ENCODE measurements at places on chromosomes 6 and 20.

DNA sequence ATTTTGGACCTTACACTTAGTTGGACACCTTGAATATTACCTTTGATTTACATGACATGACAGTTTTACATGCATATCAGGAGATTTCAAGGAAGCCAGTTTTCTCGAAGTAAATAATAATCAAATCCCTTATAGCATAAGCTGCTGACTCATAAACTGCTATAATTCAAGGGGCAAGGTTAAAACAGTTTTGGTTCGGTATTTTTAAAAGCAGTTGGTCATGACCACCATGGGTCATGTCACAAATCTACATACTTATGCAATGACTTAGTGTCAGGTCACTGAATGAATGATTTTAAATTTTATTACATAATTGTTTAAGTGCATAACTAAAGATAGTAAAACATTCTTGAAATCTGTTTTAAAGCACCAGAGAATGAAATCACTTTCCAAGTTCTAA is 158.0 kb downstream of the DST start:
- DNase-seq, result no peak

GRCh38 chr6:106244931-106245330 is 80.6 kb downstream of the ATG5 start:
- no peak for DNase-seq

DNA sequence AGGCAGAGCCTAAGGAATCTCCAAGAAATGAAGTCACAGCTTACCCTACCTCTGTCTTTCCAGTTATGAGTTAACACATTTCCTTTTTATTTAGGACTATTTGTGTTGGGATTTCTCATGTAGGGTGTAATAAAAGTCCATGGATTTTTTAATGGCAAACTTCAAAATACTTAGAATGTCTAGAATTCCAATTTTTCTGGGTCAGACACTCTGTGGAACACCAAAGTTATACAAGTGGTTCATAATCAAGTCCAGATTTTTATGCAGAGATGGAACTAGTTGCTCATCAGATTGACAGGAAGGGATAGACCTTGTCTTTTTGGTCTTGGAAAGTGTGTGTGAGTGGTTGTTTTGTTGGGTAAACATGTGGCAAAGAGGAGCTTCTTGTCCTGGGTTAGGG is 303.5 kb upstream of the RNF24 start:
- no peak for DNase-seq

DNA sequence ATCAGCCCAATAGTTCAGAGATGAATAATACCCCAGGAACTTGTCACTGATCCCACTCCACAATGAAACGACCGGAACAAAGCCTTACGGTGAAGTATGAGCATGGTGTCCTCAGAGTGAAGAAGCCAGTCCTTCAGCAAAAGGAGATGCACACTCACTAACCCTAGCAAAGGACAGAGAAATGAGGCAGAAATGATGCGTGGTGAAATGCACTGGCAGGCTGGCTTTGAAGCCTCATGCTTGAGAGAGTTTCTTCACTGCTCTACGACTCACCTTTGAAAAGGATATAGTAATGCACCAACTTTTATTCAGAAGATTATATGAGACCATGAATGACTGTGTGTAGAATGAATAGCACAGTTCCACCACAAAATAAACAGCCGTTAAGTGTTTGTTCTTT is 74.8 kb downstream of the PHACTR1 start:
- DNase-seq, result no peak

DNA sequence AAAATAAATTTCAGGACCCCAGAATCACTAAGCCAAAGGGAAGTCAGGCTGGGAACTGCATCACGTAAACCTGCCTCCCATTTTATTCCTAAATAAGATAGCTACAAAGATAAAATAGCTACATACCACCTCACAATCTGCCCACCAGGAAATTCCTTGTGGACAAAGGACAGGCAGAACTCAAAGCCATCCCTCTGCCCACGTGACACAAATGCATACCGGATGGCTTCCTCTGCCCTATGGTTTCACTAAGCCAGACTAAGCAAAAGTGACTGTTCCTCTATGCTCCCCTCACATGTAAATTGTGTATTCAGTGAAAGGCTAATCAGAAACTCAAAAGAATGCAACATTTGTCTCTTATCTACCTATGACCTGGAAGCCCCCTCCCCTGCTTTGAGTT is 15.0 kb downstream of the MBOAT1 start:
- no peak for DNase-seq

DNA sequence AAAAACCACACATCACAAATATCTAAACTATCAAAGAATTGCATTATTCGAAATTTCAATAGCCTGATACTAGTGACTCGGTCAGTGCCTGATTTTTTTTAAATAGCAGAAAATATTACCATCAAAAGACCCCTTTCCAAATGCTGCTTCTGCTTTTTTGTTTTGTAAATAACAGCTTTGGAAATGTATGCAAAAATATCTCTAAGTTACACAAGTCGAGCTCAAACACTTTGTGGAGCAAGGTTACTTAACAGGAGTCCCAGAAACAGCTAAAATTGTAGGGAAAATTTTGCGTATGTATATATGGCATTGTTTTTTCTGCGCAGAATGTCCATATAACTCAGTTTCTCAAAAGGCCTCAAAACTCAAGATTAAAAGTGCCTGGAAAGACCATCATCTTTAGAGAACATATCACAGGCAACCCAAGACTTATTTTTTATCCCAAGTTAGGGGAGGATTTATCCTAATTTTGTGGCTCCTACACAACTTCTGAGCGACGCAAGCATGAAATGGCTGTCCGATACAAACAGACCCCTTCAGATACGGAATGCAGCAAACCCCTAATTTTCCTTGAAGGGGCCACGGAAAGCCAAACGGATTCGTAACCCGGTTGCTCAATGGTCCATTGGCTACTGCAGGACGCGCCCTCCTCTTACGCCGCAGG is 1.3 kb downstream of the CEP85L start:
- DNase-seq, result no peak

DNA sequence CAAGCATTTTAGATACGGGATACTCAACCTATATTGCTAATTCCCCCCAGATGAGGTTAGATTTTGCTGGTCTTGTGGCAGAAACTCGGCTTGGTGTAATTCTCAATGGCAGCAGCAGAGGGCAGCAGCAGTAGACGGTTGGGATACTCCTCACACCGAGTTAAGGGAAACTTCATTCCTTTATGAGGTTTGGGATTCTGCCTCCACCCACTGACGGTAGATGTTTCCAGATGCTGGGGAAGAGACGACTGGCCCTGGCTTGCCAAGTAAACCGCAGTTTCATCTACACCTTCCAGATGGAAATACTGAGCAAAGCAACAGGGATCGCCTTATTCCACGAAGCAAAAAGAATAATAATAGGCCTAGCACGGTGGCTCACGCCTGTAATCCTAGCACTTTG is 8.2 kb upstream of the TBC1D7 start:
- DNase-seq, result peak; percentile 87

DNA sequence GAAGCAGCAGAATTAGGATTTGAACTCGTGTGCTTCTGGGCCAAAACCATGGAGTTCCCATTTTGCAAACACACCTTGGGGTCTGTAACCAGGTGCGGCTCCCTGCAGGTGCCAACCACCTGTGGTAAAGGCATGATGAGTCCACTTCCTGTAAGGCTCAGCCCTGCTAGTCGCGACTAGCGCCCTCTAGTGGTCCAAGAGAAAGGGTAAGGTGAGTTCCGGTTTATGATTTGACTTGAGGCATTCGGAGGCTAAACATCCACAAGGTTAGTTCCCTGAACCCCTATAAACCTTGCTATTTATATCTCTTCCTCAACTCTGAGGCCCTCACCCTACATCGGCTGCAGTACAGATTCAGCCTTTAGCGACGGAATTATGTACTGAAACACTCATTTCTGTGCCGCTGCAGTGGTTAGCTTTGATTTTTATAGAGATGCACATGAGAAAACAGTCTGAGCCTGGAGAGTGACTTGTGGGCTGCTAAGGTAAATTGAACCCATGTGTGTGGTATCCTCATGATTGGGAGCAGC is 173.4 kb downstream of the PLCB1 start:
- peak; percentile 15 for DNase-seq

- DNase-seq, result no peak
Measured at GRCh38 chr6:22313796-22314195, 17.0 kb upstream of the PRL start.

- peak; percentile 5 for DNase-seq
Measured at GRCh38 chr6:95518630-95519227, 58.6 kb upstream of the MANEA start.

GRCh38 chr6:97885325-97885724 is 602.3 kb upstream of the MMS22L start:
- DNase-seq, result no peak

DNA sequence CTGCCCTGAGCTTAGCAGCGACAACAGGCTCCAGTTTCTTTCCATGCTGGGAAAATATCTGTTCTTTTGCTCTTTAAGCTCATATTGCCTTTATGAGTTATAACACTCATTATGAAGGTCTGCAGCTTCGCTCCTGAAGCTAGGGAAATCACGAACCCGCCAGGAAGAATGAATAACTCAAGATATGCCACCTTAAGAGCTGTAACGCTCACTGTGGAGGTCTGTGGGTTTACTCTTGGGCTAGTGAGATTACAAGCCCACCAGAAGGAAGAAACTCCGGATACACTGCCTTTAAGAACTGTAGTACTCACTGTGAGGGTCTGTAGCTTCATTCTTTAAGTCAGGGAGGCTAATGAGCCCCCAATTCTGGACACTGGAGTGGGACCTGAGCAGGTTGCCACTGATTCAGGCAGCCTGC is 3.0 kb upstream of the SSR1 start:
- no peak for DNase-seq

DNA sequence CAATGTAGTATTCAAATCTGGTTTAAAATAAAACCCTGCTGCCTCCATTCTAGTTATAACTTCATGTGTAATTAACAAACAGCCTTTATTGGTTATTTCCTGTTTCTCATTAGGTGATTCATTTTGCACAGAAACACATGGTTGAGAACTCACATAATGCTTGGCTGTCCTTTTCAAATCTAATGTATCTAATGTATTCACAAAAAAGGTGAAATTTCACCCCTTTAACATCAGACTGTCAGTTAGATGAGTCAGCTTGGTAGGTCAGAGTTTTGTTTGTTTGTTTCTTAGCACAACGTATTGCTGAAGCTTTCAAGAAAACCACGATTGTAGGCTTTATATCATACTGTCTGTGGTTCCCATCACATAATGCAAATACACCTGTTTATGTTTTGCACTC is 78.7 kb upstream of the TMEM30A start:
- no peak for DNase-seq

DNA sequence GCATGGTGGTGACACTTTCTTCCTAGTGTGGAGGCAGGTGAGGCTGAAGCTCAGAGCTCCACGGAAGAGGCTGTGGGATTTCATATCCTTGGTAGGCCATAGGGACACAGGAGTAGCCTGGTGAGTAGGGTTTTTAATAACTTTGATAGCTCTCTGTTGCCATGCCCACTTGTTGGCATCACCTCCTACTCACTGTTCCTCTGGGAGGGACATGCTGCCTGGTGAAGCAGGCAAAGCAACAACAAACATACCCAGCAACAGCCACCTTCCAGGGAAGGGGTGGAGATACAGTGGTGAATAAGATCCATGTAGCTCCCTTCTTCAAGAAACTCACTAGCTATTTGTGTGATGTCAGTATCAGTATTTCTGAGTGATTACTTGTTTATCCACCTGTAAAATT is 285.4 kb downstream of the CLIC5 start:
- DNase-seq, result no peak
